ENCODE measurements at places on chromosomes 11 and 22.

DNA sequence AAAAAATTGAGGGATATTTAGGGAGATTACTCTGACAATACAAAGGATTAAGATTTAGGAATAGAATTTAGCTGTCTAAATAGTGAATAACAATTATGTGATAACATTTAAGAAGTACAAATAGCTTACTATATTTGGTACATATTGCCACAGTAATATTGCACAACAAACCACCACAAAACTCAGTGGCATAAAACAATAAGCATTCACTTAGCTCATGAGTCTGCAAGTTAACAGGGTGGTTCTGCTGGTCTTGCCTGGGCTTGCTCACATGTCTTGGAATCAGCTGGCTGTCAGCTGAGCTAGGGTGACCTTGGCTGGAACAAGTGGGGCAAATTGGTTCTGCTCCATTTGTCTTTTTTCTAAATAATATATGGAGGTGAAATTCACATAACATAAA lies 115.1 kb downstream of the DCDC1 start:
- DNase-seq = no peak

DNA sequence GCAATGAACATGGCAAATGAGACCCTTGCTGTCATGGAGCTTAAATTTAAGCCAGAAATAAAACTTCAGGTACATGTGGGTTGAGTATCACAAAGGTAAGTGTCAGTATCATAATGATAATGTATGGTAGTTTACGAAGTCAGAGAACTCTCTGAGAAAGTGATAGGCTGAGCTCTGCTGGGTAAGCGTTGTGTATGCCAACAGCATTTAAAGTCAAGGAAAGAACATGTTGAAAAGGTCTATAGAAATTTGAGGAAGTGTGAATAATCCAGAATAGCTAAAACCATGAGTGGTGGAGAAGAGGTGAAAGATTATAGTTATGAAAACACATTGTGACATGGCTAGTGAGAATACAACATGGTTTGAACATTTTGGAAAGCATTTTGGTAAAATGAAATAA lies 17.4 kb upstream of the CTSC start:
- no peak for DNase-seq

DNA sequence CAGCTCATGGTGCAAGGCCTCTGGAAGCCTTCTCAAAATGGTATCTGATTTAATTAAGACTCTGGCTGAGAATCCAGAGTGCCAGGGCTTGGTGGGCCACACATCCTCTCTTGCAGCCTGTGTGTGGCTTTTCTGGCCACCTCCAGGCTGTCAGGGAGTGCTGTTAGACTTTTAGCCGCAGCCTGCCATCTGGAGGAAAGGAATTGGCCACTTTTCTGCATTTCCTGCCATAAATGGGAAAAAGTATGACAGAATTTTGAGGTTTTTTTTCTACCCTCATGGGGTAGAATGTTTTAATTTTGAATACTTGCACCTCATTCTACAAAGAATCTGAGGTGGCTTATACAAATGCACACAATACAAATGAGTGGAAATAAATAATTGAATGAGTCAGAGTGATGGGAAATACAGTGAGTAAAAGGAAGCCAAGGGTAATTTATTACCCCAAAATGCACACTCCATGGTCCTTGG lies 218.4 kb downstream of the ADAMTS15 start:
- DNase-seq = peak; percentile 34

DNA sequence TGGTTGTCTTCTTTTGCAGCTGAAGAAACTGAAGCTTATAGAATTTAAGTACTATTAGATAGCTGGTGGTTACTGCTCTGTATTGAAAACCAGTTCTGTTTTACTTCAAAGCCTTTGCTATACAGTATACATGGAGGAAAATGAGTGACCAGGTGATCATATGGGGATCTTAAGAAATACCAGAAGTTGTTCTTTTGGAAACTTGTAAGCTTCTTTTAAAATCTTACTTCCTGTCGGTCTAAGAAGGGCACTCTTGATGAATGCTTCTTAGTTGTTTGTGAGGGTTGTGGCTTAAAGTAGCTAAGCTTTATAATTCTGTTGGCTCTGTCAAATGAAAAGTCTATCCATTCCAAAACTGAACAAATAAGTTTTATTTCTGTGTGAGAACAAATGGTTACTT lies 55.2 kb downstream of the PDE3B start:
- no peak for DNase-seq

GRCh38 chr11:95503047-95503446 lies 272.0 kb upstream of the SESN3 start:
- no peak for DNase-seq

DNA sequence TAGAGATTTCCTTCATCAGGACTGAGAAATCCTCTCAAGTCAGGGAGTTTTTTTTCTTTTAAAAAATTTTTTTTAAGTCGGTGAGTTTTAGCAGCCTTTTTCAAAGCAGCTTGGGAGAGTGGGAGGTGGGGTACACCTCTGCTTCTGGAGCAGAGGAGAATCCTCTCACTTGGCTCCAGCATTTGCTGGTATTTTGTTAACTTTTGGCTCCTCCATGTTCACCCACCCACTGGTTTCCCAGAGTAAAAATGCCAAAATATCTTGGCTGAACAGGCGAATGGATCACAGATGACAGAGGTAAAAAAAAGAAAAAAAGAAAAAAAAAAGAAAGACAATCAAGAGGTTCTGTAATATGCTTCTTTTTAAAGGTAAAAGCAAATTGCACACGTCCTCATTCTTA lies 68.0 kb downstream of the GAB2 start:
- DNase-seq = no peak

DNA sequence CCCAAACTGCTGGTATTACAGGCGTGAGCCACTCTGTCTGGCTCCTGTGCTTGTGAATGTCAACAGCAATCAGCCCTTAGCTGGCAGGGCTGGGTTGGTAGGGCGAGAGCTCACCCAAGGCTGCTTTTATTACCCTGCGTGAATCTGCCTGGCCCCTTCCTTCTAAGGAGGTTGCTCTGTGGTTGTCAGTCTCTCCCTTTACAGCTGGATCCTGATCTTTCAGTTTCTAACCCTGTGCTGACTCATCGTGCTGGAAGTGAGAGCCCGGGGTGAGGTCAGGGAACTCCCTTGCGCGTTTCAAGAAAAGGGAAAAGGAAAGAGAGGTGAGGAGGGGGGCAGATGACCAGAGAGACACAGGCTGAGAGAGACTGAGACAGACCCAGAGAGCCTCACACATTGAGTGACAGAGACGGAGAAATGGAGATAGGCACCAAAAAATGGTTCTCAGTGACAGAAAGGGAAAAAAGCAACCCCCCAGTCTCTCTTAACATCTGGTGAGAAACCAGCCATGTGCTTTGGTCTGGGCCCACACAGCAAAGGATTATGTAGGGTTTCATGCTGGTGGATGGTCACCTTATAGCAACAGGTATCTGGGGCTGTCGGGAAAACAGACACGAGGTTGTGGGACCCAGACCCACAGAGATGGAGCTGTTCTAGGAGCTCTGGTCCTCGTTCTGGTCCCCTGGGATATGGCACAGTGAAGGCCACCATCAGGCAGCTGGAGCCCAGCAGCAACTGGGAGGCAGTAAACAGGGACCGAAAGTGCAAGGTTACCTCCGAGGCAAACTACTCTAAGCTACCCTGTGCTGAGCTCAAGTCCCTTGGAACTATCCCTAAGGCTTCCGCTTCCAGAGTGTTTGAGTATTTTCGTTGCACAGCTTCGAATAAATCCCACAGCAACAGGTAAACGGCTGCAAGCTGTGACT lies 2.5 kb downstream of the TCN2 start:
- peak; percentile 97 for DNase-seq

DNA sequence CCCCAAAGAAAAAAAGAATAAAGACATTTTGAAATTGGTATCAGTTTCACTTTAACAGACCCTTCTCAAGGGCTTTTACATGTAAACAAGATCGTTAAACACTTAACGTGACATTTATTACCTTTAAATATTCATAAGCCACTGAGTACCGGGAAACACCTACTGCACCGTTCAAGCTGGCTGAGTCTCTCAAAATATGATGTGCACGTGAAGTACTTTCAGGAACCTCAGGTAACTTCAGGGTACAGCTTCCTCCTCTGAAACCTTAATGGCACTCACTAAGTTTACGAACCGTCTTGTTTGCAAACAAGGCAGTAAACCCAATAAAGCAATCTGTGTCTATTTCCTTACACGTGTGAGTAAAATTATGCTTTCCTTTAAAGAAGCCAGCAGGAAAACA lies 105.5 kb upstream of the TENM4 start:
- no peak for DNase-seq

- peak; percentile 94 for DNase-seq
Observed at GRCh38 chr11:118438314-118438931, 2.1 kb downstream of the KMT2A start.

GRCh38 chr11:2465202-2466068 lies 20.6 kb downstream of the KCNQ1 start:
- peak; percentile 66 for DNase-seq

DNA sequence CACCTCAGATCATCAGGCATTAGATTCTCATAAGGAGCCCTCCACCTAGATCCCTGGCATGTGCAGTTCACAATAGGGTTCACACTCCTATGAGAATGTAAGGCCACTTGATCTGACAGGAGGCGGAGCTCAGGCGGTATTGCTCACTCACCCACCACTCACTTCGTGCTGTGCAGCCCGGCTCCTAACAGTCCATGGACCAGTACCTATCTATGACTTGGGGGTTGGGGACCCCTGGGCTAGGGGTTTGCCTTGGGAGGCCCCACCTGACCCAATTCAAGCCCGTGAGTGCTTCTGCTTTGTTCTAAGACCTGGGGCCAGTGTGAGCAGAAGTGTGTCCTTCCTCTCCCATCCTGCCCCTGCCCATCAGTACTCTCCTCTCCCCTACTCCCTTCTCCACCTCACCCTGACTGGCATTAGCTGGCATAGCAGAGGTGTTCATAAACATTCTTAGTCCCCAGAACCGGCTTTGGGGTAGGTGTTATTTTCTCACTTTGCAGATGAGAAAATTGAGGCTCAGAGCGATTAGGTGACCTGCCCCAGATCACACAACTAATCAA lies 2.2 kb downstream of the APOC3 start:
- no peak for DNase-seq

- peak; percentile 70 for DNase-seq
Observed at GRCh38 chr22:45512363-45512762, 9.7 kb downstream of the FBLN1 start.

GRCh38 chr22:27517361-27518155 lies 284.0 kb downstream of the MN1 start:
- DNase-seq = no peak

DNA sequence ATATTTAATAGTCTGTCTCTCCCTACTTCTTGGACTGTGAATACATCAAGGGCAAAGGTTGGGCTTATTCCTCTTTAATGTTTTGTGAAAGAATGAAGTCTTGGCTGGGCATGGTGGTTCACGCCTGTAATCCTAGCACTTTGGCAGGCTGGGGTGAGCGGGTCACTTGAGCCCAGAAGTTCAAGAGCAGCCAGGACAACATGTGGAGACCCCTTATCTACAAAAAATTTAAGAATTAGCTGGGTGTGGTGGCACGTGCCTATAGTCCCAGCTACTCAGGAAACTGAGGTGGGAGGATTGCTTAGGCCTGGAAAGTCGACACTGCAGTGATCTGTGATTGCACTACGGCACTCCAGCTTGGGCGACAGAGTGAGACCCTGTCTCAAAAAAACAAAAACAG lies 20.2 kb downstream of the RNF121 start:
- no peak for DNase-seq

- DNase-seq = no peak
Observed at GRCh38 chr11:106468531-106468930, 391.1 kb downstream of the AASDHPPT start.

DNA sequence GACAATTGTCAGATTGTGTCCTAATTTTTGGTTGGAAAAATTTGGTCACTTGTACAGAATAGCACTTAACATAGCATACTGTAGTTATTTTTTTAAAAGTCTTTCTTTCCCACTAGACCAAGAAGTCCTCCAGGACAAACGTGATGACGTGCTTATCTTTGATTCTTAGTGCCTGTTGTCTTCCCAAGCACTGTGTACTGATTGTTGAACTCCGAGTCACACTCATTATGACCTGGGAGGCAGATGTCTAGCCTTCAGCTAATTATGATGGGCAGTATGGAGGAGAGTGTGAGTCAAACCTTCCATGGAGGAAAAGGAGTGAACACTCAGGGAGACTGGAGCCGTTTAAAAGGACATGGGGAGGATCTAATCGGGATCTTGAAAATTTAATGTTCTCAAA lies 119.8 kb downstream of the SPON1 start:
- no peak for DNase-seq

GRCh38 chr22:42275970-42276369 lies 5.5 kb upstream of the TCF20 start:
- DNase-seq = peak; percentile 14

GRCh38 chr22:46915950-46916730 lies 153.7 kb downstream of the TBC1D22A start:
- DNase-seq = no peak

GRCh38 chr11:18633256-18634139 lies 644 bp downstream of the SPTY2D1 start:
- no peak for DNase-seq

GRCh38 chr11:61814247-61814957 lies 2.4 kb downstream of the FADS1 start:
- DNase-seq = no peak

DNA sequence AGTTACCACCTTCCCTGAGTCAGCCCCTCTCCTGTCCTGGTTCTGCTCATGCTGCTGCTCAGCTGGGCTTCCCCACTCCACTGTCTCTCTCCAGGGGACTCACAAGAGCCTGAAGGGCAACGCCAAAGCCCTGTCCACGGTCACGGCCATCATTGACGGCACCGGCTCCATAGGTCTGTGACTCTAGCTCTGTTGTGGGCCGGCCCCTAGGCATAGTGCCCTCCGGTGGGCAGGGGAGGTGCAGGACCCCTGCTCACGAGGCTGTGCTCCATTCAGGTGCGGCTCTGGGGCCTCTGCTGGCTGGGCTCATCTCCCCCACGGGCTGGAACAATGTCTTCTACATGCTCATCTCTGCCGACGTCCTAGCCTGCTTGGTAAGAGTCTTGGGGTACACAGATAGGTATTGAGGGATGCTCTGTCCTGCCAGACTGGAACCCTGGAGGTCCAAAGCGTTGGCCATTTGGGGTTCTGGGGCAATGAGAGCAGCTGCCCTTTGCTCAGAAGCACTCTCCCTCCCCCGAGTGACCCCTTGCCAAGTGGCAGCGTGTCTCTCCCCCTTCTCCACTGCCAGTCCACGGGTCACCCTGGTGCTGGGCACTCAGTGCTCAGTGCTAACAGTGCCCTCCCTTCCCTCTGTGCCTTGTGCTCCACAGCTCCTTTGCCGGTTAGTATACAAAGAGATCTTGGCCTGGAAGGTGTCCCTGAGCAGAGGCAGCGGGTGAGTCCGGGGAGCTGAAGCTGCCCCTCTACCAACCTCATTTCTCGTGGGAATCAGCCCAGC lies 22.4 kb downstream of the SLC37A2 start:
- no peak for DNase-seq

DNA sequence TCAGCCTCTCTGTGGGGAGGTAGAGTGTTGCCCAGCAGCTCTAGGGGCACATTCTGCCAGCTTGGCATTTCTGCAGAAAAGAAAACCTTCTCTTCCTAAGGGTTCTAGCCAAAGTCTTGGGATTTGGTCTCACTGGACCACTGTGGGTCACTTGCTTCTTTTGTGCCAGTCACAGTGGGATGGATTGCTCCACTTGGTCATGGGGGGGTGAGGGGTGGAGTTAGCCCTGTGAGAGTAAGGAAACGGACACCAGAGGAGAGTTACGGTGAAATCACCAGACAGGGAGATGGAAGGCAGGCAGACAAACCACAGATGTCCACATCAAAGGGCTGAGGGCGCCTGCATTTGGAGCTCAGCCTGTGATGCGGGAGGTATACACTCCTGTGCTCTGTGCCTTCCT lies 10.8 kb downstream of the SGSM1 start:
- DNase-seq = peak; percentile 67

All from osteoblast (primary cell).